Posterior vena cava (tissue), 2 donors: ENCODE measurements at places on chromosomes 11 and 22. TPM values are rescaled to one million over a fixed set of nuclear protein-coding genes. Genes with fewer than 3 reads are reported as not detected.

GRCh38 chr11:115996808-115997188 is 492.6 kb upstream of the CADM1 start:
- no peak for DNase-seq

DNA sequence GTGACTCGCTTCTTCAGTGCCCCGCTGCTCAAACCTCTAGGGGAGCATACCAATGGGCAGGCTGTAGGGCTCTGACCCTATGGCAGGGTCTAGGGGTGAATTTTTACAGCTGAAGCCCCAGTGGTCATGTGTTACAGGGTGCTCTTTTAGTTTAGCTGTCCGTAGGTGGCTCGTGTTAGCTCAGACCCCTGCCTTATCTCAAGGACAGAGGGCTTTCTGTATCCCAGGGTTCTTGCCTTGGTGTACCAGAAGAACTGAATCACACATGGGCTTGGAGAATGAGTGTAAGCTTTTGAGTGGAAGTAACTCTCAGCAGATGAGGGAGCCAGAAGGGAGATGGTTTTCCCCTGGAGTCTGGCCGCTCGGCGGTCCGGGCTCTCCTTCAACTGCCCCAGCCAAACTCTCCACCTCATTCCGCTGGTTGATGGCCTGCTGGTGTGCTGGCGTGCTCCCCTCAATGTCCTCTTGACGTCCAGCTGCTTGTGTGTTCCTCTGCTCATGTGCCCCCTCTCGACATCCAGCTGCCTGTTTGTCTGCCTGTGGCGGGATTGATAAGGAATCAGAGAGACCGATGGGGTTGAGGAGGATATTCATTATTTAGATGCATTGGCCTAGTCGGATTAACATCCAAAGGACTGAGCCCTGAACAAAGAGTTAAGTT is 37.5 kb downstream of the BIRC2 start:
- no peak for DNase-seq

GRCh38 chr11:120512739-120513435 is 1.3 kb downstream of the GRIK4 start:
- peak; percentile 69 for DNase-seq

GRCh38 chr11:29159552-29160465 is 857.0 kb downstream of the KCNA4 start:
- peak; percentile 54 for DNase-seq

DNA sequence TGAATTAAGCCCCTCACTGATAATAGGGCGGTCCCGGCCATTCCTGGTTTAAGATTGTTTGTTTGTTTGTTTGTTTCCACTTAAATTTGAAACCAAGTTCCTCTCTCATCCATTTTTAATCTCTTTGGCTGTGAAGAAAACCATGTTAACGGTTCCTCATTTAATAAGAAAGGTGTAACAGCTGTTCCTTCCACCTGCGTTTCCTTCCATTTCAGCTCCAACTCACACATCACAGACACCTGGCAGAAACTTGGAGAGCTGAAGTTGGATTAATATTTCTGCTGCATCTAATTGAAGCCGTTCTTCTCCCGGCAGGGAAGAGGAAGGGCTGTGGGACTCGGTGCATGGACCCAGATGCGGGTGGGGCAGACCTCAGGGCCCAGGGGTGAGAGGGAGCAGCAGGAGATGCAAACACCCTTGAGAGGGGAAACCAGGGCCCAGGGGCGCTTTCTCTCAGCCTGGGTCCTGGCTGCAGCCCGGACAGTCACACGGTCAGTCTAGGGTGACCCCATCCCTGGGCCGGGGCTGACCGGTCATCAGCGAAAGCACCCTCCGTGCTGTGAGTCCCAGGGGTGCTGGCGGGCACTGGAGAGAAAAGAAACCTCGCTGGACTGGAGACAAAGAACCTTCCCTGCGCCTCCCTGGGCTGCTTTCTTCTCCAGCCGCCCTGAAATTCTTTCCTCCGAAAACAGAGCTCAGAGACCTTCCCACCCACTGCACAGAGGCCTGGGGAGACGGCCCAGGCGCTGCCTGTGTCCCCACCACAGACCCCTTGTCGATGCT is 242.0 kb downstream of the BRD1 start:
- DNase-seq: no peak

DNA sequence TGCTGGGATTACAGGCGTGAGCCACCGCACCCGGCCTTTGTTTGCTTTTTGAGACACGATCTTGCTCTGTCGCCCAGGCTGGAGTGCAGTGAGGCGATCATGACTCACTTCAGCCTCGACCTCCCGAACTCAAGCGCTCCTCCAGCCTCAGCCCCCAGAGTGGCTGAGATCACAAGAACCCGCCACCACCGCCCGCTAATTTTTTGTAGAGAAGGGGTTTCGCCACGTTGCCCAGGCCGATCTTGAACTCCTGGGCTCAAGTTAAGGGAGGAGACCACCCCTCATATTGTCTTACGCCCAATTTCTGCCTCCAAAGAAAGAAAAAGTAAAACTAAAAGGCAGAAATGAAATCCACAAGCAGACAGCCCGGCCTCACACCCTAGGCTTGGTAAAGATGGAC is 1.5 kb upstream of the POLA2 start:
- no peak for DNase-seq

DNA sequence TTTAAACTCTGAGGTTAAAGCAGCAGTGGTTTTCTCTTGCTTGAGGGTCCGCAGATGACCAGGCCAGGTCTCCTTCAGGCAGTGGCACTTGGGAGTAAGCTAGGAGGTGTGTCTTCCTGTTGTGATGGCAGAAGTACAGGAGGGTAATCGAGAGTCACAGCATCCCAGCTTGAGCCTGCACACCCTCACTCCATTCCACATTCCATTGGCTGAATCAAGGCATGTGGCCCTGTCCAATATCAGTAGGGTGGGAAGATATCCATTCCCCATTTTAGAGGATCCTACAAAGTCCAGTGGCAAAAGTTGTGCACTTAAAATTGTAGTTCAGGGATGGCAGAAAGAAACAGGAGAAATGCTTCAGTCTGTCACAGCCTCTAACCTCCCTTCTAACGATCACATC is 23.3 kb downstream of the OSBP2 start:
- DNase-seq: no peak

The LBHD1 gene
- total RNA-seq: 3.7 TPM

The MMP8 gene
- 0.67 TPM for total RNA-seq

The MPZL2 gene
- total RNA-seq: 53.3 TPM
